ENCODE measurements at places on chromosomes 5 and 9.

DNA sequence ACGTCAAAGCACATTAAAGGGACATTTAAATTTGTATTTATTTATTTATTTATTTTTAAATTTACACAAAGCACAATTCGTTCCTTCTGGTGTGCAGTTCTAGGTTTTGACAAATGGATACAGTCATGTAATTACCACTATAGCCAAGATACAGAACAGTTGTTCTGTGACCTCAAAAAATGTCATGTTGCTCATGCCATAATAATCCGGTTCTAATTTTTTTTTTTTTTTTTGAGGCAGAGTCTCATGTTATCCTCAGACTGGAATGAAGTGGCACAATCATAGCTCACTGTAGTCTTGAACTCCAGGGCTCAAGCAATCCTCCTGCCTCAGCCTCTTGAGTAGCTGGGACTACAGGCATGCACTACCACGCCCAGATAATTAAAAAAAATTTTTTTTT, 7.8 kb downstream of the IGFBPL1 start:
- no peak for DNase-seq

- no peak for DNase-seq
Observed at GRCh38 chr5:119389288-119390030, 33.6 kb downstream of the TNFAIP8 start.

DNA sequence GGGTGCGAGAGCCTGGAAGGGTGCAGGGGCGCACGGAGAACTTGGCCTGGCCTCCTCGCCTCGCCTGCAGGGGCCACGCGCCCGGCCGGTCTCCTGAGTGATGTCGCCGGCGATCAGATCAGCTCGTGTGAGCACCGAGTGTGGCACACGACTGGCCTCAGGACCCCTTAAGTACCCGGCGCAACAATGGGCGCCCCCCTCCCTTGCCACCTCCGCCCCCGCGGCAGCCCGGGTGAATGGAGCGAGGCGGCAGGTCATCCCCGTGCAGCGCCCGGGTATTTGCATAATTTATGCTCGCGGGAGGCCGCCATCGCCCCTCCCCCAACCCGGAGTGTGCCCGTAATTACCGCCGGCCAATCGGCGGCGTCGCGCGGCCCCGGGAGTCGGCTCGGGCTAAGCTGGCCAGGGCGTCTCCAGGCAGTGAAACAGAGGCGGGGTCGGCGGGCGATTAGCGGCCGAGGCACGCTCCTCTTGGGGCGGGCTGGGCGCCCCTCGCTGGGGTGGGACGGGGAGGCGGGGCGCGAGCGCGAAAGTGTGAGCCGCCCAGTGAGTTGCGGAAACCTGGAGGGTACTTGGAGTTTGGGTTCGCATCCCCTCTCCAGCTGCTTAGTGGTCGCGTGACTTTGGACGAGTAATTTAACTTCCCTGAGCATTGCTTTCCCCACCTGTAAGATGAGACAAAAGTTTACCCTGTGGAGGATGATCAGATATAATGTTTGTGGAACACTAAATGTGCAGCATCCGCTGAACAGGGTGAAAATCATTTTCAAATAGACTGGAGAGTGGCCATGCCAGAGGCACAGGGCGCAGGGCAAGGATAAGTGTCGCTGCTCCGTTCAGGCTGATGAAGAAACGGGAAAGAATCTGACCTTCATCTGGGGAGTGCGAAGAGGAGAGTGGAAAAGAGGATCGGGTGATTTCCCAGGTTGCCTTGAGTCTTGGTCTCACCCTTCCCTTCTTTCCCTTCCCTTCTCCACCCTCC, at the start of gene NEUROG1:
NEUROG1 (minus strand) TSS at position 145 of the 982 bp plus-strand sequence. CDS start 274 bp downstream, outside the sequence.
- DNase-seq: no peak

DNA sequence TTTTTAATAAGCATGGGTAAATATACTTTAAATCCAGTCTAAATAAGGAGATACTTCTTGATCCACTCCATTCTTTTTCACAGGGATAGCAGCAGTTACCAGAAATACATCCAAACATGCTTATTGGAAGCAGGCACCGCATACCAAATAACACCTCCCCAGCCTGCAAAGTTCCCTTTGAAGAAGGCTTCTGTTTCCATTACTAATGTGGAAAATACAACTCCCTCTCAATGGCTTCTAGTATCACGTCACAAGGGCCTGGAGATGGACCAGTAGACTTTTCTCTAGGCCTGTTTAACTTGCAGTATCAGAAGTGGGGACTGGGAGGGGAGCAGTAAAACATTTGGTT, 20.8 kb downstream of the TMEM245 start:
- DNase-seq: no peak

GRCh38 chr5:174729075-174729680, 4.8 kb downstream of the MSX2 start:
- no peak for DNase-seq

DNA sequence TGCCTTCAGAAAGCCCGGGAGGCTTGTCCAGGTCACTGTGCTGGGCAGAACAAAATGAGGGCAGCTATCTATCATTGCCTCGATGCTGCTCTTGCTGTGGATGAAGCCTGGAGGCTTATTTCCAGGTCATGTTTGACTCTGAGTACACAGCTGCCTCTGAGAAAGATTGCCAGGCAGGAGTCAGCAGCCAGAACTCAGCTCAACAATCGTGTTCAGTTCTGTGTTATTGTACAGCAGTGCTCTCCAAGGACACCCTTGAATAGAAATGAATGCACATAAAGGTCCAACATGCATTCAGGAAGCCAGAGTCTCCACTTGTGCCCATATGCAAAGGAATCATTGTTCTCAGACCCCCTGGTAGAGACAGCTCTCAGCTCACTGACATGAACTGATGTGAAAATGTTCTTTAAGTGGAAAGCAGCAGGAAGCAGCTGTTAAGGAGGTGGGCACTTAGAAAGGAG, 61.7 kb upstream of the ZFR start:
- DNase-seq: no peak

DNA sequence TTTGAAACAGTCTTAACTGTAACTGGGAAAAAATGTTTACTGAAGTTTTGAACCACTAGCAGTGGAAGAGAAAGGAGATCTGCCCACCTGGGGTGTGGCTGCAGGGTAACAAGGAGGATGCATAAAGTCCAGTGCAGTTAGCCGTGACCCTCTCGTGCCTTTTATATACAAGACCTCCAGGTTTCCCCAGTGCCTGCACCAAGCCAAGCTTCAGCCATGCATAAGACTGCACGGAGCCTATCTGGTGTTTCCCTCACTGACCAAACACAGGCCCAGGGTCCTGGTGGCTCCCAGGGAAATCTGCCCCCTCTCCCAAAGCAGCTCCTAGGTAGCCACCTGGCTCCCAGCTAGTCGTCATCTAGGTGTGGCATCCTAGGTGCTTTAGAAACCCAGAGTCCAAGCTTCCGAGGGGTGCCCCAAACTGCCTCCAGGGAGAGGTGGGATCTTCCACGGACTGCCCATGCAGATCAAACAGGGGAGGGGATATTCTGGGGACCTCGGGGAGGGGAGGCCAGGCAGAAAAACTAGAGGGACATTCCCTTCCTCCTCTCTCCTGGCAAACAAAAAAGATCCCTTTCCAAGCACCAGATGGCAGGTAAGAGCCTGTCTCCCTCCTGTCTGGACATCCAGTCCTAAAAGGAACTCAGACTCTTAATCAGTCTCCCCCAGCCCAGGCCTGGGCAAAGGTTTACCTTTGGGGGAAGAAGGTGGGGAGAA, 2.7 kb downstream of the SHB start:
- DNase-seq: no peak

DNA sequence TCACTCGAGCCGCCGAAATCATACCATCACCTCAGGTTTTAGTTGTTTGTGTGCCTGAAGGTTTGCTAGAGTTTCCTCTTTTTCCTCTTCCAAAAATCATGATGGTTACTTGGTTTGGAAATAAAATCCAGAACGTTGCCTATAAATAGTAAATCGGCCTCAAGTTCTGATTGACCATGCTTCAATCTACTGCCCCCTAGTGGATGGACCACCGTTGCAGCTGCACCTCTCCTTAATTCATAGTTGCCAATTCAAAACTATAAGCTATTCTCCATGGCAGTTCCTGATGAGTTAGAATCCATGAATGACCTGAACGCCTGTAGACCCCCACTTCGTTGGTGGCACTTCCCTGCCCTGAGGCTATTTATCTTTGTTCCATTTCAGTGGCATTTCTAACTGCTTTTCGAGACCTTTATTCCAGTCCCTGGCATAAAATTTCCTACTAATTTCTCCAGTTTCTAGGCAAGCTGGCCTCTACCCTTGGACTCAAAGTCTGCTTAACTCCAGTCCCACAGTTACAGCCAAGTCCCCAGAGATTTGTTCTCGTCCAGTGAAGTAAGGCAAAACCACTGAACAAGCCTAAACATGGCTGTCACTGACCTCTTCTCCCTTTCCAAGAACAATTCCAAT, 422.6 kb downstream of the EFNA5 start:
- DNase-seq: no peak

DNA sequence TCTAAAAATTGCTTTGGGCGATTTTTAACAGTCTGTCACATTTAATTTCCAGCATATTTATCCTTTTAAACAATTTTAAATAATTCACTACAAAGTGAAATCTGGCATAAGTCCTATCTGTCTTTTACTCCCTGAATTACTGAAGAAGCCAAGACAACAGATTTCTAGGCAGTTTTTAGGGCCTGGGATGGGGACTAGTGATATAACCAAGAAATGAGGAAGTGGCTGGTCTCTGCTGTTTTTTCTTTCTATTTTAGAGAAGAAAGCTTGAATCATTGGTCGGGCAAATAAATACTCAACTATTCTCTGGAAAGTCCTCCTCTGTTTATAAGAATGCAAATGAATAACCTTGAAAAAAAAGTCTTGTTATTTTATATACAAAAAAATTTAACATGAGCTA, 79.7 kb upstream of the SSBP2 start:
- DNase-seq: no peak

DNA sequence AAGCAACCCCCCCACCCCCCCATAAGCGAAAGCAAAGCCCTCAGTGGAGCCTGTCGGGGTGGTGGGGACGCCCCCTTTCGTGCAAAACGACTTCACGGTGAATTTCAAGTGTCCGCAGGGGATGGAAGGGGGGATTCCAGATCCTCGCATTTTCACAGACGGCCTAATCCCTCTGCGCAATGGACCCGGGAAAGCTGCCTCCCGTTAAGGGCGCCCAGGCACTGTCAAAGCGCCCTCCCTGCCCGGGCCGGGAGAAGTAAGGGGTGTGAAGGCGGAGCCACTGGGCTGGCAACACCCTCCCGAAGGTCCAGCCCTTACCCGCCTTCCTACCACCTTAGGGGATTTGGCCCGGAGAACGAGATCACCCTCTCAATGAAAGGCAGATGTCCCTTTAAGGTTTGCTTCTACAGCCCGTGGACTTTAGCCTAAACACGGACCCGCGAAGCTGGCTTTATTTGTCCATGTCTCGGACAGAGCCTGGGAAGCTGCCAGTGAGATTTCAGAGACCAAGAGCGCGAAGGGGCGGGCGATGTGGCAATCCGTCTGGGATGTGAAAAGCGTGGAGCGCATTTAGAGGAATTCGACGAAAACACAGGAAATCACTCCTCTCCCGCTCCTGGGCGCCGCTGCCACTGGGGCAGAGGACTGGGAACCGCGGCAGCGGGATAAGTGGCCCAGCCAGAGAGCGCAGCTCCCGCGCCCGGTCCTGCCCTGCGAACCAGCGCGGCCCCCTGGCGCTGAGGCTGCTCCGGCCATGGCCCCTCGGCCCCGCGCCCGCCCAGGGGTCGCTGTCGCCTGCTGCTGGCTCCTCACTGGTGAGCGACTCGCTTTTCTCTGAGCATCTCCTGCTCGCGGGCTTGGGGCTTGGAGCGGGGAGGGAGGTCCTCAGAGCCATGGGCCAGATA, at the start of the genes ITGA1 and PELO:
ITGA1 (plus strand) TSS at position 317 of the 905 bp plus-strand sequence; CDS start at position 755, 438 bp downstream.
PELO (plus strand) TSS at position 317 of the 905 bp plus-strand sequence. CDS start 12,479 bp downstream, outside the sequence.
- peak; percentile 34 for DNase-seq

DNA sequence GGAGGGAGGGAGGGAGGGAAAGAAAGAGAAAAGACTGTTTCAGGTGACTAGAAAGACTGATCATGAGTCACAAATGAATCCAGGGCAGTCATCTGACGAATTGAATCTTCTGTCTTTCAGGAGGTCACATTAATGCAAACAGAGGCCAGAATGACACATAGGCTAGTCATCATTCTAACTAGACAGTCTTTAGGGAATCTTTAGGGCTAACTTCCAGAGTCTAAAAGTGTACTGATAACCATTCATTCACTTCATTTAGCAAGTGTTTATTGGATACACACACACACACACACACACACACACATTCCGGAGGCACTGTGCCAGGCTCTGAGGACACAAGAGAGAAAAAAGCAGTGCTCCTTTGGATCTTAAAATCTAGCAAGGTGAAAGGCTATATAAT, 156.7 kb downstream of the EBF1 start:
- no peak for DNase-seq

- DNase-seq: no peak
Observed at GRCh38 chr5:128572051-128572929, 34.2 kb upstream of the FBN2 start.

- DNase-seq: no peak
Observed at GRCh38 chr5:71573591-71573990, 13.5 kb upstream of the MCCC2 start.

DNA sequence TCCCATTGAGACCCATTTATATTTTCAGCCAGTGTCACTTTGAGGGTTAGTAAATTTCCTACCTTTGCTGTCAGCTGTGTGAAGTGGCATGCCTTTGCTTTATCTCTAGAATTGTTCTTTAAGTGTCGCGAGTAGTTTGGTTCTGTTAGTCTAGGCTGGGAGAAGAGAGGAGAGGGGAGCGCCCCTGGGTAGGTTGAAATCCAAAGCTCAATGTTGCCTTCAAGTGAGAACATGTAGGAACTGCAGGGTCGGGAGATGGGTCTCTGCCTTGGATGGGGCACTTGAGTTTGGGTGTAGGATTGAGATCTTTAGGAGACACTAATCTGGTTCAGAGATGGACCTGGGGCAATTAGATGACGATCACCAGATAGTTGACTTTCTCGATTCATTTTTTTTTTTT, 46.3 kb downstream of the STC2 start:
- DNase-seq: no peak

- DNase-seq: no peak
Observed at GRCh38 chr9:35856206-35856605, 14.0 kb downstream of the OR13J1 start.

- DNase-seq: no peak
Observed at GRCh38 chr9:125440411-125440810, 178.8 kb downstream of the GAPVD1 start.

DNA sequence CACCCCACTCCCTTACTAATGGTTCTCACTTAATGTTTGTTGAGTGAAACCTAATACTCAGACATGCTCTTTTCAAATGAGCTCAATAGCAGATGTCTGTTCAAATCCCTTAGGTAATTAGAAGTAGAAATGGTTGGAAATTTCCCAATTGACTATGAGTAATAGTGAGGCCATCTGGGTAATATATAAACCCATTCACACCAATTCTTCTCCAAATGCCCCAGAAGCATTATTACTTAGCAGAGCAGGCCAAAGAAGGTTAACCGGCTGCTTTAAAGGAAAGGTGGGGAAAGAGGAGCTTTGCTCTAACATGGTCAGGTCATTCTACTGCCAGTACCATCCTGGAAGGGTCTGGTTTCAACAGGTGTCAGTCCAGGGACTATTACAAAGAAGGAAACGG, 119.5 kb upstream of the MTAP start:
- DNase-seq: no peak

GRCh38 chr5:3092211-3092610, 340.7 kb upstream of the IRX2 start:
- no peak for DNase-seq

DNA sequence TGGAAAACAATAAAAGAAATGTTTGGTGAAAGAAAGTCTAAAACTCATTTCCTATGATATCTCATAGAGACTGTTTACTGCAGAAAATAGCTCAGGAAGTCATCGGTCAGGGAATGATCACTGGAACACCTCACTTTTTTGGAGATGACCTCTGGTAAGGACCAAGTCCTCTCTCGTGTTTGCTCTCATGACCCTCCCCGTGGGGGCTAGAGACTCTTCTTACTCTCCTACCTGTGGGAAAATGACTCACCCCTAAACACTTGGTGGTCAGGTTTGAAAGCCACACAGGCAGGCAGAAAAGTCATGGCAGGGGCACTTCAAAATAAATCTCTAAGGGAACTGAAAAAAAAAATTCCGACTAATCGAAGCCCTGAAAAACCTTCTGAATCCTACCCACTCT, 48.2 kb downstream of the FAM240B start:
- DNase-seq: no peak
